Lower lobe of right lung (tissue), 2 donors: ENCODE measurements at places on chromosomes 6 and 20. TPM values are rescaled to one million over a fixed set of nuclear protein-coding genes. Genes with fewer than 3 reads are reported as not detected.

DNA sequence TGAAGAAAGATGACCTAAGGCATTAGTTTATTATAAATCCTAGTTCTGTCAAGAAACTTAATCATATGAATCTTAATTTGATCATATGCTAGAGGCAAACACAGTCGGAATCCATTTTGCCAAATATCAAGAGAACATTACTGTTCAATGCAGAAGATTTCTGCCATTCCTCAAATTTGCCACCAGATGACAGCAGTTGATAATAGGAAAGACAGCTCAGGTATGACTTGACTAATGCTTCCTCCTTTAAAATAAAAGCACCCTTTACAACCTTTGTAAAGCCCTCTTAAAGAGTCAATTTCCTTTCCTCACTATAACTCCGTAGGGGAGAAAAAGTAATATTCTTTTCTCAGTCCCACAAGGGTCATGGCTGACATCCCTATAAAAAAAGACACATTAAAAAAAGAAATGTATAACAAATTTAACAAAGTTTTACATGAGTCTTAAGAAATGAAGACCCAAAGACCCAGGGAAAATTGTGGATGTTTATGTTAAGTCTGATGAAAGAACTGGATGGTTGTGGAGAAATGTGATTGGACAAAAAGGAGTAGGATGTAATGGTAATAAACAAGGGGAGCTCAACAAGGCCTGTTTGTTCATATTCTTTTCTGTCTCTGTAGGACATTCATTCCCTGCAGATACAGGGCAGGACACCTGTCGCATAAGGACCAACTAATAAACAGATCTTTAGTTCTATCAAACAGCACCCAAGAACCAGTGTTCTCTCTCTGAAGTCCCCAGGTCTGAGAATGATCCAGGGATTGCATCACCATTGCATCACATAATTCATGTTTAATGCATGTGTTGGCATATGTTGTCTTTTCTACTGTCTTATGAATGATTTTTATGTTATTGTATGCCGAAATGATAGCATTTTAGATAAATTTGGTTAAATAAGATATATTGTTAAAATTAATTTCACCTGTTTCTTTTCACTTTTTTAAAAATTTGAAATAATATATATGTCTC is 23.0 kb upstream of the IL17A start:
- no peak overlapping the region for H3K4me3 ChIP-seq
- no peaks in the 10 kb centered on the region for H3K36me3 ChIP-seq
- DNase-seq, result no peak
- no peak overlapping the region for H3K27ac ChIP-seq
- peaks cover 14% of the 10 kb centered on the region for H3K27me3 ChIP-seq

DNA sequence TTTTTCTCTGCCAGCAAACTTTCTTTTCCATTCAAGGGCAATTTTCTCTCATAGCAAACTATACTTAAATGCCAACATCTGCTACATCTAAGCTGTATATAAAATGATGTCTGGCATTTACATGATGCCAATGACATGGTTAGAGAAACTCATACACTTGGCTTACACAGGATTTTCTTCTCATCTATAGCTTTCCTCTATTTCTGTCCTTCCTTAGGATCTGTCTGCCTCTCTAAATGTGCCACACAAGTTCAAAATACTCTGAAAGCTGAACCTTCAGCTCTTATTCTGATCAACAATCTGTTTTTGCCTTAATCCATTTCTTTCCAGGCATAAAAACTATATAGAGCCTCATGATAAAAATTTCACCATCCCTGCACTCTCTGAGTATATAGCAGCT is 290.9 kb upstream of the RNF217 start:
- no peaks in the 10 kb centered on the region for H3K36me3 ChIP-seq
- H3K27ac ChIP-seq, result no peak overlapping the region
- no peaks in the 10 kb centered on the region for H3K27me3 ChIP-seq
- H3K4me1 ChIP-seq, result no peaks in the 10 kb centered on the region
- H3K4me3 ChIP-seq, result no peak overlapping the region

DNA sequence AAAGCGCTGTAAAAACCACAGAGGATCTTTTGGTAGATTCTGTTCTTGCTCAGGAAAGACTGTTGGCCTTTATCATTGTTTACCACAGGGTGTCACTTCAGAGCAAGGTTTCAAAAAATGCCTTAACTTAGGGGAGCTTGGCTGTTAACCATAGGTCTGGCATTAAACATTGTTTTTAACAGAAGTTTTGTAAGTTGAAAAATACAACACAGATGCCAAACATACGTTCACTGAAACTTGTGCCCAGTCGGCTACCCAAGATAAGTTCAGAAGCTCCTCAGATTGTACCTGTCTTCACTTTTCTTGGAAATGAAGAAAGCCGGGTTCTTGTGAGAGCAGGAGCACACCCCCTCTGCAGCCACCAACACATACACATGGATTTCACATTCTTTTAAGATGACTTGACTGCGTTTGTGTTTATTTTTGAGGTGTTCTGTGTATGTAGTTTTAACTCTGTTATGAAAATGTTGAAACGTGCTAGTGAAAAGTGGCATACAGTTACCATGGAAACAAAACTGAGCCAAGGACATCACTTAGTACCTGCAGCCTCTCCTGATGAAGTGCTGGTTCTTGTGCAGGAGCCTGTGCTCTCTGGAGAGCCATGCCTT is 64.9 kb downstream of the SYCP2L start:
- H3K36me3 ChIP-seq, result no peaks in the 10 kb centered on the region
- H3K4me1 ChIP-seq, result peaks cover 7% of the 10 kb centered on the region
- H3K27me3 ChIP-seq, result no peaks in the 10 kb centered on the region
- no peak overlapping the region for H3K4me3 ChIP-seq
- DNase-seq, result no peak

GRCh38 chr6:232982-233640 is 59.2 kb upstream of the DUSP22 start:
- H3K4me1 ChIP-seq, result peaks cover 11% of the 10 kb centered on the region
- no peaks in the 10 kb centered on the region for H3K36me3 ChIP-seq
- no peak overlapping the region for H3K27ac ChIP-seq
- H3K4me3 ChIP-seq, result no peak overlapping the region

DNA sequence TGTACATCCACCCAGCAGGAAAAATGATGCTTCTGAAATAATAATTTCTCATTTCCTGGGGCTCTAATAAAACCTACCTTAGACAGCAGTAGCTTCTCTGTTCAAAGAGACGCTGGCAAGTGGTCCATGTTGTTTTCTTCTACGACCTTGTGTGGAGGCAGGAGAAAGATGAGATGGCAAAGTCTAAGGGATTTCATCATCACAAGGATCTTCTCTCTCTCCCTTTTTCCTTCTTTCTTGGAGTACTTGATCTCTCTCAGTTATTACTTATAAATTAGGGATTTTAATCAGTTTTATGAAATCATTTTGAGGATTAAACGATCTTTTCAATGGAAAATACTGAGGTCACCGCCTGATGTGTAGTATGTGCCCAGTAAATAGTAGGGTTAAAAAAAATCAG is 147.5 kb downstream of the BMP7 start:
- H3K27me3 ChIP-seq, result no peaks in the 10 kb centered on the region
- H3K4me1 ChIP-seq, result no peaks in the 10 kb centered on the region
- DNase-seq, result no peak
- H3K4me3 ChIP-seq, result no peak overlapping the region
- H3K27ac ChIP-seq, result no peak overlapping the region

DNA sequence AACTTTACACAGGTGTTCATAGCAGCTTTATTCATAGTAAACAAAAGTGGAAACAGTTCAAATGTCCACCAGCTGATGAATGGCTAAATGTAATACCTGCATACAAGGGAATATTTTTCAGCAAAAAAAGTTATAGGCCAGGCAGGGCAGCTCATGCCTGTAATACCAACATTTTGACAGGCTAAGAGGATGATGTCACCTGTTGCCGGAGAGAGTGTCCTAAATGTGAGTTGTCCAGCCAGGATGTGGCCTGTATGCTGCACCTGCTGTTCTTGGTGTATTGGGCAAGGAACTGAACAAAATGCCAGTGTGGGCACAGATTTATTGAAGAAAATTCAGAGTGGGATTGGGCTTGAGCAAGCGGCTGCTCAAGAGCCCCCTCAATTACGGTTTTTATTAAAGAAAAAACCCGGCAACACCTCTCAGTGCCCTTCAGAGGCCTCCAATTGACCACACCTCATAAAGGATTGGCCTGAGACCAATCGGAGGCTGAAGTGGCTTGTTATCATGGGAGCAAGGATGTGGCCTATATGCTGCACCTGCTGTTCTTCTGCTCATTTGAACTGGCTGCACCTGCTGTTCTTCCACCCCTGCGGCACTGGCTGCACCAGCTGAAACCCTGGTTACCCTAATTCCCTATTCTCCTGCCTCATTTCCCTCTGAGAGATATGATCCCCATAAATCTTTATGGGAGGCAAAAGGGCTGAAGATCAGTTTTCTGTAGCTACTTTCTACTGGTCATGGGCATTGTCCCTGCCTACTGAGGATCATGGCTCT is 164.3 kb upstream of the PROKR2 start:
- no peaks in the 10 kb centered on the region for H3K27me3 ChIP-seq
- no peaks in the 10 kb centered on the region for H3K4me1 ChIP-seq
- no peak overlapping the region for H3K4me3 ChIP-seq
- H3K27ac ChIP-seq, result no peak overlapping the region
- no peaks in the 10 kb centered on the region for H3K36me3 ChIP-seq
- DNase-seq, result no peak

- no peak for DNase-seq
- no peaks in the 10 kb centered on the region for H3K27me3 ChIP-seq
- H3K4me1 ChIP-seq, result no peaks in the 10 kb centered on the region
- peaks cover 69% of the 10 kb centered on the region for H3K36me3 ChIP-seq
- H3K4me3 ChIP-seq, result no peak overlapping the region
These were observed 362.8 kb downstream of the ESR1 start for GRCh38 chr6:152170313-152170701.

DNA sequence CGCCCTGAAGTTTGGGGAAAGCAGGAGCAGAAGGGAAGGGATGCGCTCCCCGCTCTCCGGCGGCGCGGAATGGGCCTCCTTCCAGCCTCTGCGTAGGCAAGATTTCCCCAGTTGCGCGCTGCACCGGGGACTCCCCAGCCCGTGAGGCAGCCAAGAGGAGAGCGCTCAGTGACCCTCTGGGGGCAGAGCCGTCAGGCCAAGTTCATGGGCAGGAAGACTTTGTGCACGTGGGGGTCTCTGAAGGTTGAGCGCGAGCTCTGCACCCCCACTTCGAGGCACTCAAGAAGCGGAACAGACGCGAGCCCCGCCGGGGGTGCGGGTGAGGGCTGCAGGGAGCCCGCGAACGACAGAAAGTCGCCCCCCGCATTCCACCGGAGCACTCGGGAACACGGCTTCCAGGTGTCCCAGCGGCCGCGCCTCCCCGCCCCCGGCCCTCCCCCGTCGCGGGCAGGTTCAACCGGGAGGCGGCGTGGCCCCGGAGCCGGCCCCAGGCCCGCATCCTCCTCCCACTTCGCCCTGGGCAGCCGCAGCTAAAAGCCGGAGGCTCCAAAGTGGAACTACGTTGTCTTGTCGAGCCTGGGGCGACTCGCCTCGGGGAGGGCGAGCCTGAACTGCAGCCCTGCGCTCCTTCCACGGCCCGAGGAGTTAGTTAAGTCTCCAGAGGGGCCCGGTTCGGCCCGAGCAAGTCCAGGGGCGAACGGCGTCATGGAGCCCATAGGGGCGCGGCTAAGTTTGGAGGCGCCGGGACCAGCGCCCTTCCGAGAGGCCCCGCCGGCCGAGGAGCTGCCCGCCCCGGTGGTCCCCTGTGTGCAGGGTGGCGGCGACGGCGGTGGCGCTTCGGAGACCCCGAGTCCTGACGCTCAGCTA is at the start of gene PPP1R3G:
TSS of gene PPP1R3G (plus strand) at position 561 of the 867 bp plus-strand sequence. CDS start at position 706, 145 bp downstream.
- peaks cover 21% of the 10 kb centered on the region for H3K4me1 ChIP-seq
- H3K4me3 ChIP-seq, result peak within 1 kb of the TSS; percentile 69
- H3K27me3 ChIP-seq, result peaks cover 33% of the 10 kb centered on the region
- peak; percentile 54 for DNase-seq
- H3K27ac ChIP-seq, result peak within 1 kb of the TSS; percentile 74

DNA sequence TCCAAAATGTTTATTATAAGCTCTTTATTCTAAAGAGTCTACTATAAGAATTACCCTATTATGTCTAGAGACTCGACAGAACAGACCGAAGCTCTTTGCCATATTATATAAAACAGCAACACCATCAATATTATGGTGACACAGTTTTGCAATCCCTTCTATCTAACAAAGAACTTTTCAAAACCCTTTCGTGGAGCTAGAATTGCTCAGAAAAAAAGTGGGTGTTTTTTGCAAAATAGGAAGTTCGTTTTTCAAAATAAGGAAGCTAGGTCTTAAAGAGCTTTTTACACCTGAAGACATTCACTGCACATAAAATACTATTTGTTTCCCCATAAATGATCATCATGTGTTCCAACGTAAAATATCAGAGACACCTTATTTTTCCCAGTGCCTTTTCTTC is 240.0 kb downstream of the FOXC1 start:
- H3K27ac ChIP-seq, result no peak overlapping the region
- DNase-seq, result no peak
- no peaks in the 10 kb centered on the region for H3K36me3 ChIP-seq
- H3K4me3 ChIP-seq, result no peak overlapping the region
- no peaks in the 10 kb centered on the region for H3K4me1 ChIP-seq

- no peaks in the 10 kb centered on the region for H3K36me3 ChIP-seq
- DNase-seq, result no peak
- H3K27ac ChIP-seq, result no peak overlapping the region
- peaks cover 17% of the 10 kb centered on the region for H3K4me1 ChIP-seq
These were observed 2.8 kb upstream of the EPB41L2 start for GRCh38 chr6:131065824-131066171.

GRCh38 chr6:111589366-111589765 is 16.3 kb downstream of the TRAF3IP2 start:
- H3K27ac ChIP-seq, result peak overlapping the region; percentile 37
- H3K4me1 ChIP-seq, result peaks cover 89% of the 10 kb centered on the region
- no peak for DNase-seq
- peaks cover 3% of the 10 kb centered on the region for H3K36me3 ChIP-seq

DNA sequence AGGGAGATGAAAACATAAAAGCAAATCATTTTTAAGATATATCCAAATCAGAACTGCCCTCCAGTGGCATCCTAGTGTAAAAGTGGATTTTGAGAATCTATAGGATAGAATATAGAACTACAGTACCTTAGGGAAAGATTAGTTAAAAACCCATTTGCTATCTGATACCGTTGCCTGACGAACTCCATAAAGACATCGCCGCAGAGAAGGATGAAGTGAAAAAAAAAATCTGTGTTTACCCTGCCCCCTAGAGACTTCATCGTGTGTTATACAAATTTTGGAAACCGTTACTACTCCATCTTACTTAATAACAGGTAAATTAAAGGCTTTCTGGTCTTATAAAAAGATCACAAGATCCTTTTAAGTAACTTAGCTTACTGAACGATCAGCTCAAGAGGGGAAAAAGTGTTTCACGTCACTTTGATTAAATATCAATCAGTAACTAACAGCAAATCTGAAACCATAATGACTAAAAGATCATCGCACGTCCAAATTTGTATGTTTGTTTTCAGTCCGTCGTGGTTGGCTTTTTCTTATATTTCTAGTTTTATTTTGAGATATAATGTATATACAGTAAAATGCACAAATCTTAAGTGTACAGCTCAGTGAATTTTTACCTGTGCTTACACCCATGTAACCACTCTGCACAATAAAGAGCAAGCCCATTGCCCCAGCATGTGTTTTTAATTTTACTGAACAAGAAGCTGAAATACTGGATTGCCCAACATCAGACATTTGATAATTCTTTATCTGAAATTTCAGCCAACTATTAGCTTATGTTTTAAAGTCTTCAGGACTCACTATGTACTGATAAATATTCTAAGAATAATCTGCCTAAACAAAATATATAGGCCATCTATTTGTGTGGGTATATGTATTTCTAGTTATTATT is 881 bp upstream of the MCM3 start:
- H3K4me3 ChIP-seq, result peak overlapping the region; percentile 91
- peaks cover 24% of the 10 kb centered on the region for H3K36me3 ChIP-seq

- H3K36me3 ChIP-seq, result no peaks in the 10 kb centered on the region
- DNase-seq, result no peak
- H3K27me3 ChIP-seq, result peaks cover 68% of the 10 kb centered on the region
- peaks cover 13% of the 10 kb centered on the region for H3K4me1 ChIP-seq
- H3K27ac ChIP-seq, result no peak overlapping the region
These were observed 14.7 kb downstream of the KCNQ2 start for GRCh38 chr20:63457737-63458136.

The TUBB2B gene
- 0.59 TPM for total RNA-seq

The PI16 gene
- 11.9 TPM for total RNA-seq

The AARS2 gene
- total RNA-seq, result 12.0 TPM

The SYS1 gene
- 69.3 TPM for total RNA-seq
